ENCODE measurements at places on chromosomes 1 and 21. TPM values are rescaled to one million over a fixed set of nuclear protein-coding genes. Genes with fewer than 3 reads are reported as not detected.

GRCh38 chr21:37849506-37850102 lies 66.7 kb downstream of the KCNJ6 start:
- no peak for DNase-seq

Gene TXNIP
- total RNA-seq: 887 TPM

DNA sequence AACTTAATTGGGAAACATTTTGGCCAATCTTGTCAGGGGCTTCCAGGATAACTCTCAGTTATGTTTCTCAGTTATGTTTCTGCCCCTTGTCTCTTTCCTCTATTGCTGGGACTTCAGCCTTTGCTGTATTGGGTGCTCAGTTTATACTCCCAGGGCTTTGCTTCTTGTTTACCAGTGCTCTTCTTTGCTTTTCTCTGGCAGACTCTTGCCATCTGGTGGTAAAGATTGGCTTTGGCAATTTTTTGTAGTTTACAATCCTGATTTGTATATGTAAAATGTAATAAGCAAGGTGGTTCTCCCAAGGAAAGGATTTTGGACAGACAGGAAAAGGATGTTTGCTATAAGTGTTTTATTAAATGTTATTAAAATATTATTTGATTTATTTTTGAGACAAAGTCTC lies 37.9 kb downstream of the FABP3 start:
- DNase-seq: no peak

Gene AADACL3
- not detected for total RNA-seq

Gene TEX50
- not detected for total RNA-seq

Gene SPOCD1
- total RNA-seq: 0.15 TPM

GRCh38 chr1:9245230-9245619 lies 10.7 kb downstream of the H6PD start:
- no peak for DNase-seq

Gene ATP1A2
- total RNA-seq: 633 TPM

DNA sequence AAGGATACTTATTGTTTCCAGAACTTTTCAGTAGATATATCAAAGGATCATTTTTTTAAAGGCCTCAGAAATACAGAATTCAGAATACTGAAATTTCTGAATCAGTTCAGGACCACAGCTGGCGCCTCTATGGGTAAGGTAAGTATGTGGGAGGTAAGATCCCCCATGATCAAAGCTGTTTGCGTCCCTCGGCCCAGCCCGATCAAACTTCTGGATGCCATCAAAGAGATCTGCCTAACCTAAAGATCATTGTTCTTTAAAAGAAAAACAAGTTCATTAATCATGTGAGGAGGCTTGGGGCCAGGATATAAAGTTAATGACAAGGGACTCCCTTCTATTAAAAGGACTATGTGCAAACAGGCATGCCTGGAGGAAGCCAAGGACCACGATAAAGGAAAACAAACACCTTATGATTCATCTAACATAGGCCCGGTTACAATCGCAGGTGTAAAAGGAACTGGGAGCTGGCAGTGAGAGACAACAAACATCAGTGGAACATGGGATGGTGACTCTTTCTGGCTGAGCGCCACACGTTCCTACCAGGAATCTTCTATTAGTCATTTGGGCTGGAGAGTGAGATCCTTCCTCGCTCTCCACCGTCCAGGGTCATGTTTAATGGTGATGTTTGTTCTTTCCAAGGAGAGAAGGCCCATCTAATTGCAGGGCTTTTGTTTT lies 2.8 kb upstream of the BACE2 start:
- no peak for DNase-seq

Gene TMEM240
- total RNA-seq: 1.3 TPM

Measured in psoas muscle (tissue), 8 donors.